Mammary epithelial cell (primary cell): ENCODE measurements at places on chromosomes 12 and 14.

GRCh38 chr12:59194794-59195193, 274.5 kb upstream of the LRIG3 start:
- no peak for DNase-seq

DNA sequence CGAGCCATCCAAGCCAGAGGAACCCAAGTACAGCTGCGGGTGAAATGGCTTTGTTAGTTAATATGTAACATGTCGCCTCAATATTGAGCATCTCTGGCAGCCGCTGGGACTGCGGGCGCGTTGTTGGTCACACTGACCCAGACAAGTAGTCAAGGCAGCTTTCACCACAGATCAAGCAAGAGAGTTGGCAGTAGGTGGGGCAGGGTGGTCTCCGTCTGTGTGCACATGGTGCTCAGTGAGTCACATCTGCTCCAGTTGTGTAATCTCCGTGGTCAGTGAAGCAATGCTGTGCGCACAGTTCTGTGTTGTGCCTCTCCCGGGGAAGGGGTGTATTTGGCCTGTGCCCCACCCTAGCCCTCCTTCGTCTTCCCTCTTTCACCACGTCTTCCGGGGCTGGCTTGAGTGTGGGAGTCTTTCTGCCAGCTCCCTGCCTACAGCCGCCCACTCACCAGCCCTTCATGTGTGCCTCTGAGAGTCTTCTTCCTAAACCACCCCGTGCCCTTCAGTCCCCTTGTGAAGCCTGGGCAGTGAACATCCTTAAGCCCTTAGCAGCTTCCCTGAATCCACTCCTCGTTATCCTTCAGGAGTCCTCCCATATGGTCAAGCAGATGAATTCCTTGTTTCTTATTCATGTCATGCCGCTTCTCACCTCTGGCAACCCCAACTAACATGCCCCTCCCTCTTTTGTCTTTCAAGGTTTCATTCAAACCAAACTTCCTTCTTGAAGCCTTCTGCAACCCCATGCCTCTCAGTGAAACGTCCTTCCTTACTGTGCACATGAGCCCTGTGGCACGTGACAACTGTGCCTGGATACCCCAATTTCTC, 242.1 kb downstream of the CACNA1C start:
- peak; percentile 16 for DNase-seq

- no peak for DNase-seq
These were observed 5.0 kb downstream of the REM2 start for GRCh38 chr14:22887990-22888378.

DNA sequence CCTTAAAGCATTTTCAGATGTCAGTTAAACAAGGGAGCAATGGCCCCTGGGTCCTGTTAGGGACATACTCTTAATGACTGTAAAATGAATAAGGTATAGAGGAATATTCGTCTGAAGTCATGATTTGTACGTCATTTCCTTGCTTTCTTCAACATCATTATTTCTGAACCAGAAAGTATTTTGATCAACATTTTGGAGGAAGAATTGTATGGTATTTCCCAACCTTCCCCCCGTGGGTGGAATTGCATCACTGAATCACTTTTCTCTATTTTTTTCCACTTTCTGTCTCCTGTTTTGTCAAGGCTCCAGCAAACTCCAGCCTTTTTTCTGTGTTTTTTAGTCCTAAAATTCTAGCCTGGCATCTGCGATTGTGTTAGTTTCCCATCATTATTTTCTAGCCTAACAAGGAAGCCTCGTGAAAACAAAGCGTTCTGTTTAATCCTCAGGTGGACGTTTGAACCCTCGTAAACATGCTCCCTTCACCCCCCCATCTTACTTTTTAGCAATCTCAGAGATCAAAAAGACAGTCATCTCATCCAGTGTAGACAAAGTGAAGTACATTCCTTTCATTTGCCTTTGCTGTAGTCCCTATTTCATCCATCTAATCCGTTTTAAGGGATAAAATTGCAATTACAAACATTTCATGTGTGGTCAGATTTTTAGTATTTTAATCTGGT, 62.3 kb downstream of the ETV6 start:
- no peak for DNase-seq

GRCh38 chr14:94052199-94052598, 26.1 kb downstream of the OTUB2 start:
- no peak for DNase-seq

GRCh38 chr12:28130625-28131598, 59.3 kb upstream of the CCDC91 start:
- DNase-seq: peak; percentile 99

DNA sequence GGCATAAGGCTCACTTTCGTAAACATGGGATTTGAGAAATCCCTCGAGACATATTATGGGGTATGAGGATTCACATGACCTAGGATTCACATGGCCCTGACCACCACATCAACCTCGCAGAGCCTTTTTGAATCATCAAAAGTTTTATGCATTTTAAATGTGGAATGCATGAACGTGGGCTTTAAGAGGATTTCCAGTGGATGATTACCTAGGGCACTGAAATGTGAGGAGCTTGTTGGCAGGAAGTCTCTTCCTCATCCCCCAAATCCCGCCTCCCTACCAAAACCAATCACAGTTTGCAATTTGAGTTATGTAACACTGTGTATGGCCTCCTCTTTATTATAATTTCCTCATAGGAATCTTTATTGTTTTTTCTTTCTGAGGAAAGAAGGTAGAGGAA, 659.6 kb upstream of the TBX3 start:
- DNase-seq: no peak

DNA sequence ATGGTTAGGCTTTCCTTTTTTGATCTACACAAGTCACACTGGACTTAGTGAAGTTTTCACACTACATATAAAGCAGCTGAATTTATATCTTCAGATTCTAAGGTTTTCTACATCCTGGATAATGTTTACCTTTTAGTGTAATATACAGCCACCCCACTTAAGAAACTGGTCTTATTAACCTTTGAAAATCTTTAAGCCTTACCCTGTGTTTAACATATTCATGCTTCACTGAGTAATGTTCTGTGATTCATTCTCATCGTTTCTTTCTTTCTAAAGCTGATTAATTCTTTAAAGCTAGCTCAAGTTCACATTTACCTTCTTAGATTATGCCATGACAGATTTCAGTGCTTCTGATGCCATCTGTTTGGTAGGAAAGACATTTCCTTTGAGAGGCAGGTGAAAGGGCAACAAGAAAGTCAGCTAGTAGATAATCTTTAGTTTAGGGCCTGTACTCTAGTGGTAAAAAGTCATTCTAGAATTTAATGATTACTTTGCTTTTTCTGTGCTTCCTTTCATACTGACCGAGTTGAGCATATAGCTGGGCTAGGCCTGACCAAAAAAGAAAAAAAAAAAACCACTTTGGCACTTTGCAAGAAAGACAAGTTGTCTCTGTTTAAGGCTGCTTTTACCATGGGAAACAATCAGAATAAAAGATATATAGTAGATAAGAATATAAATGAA, 690.9 kb upstream of the FBXO33 start:
- DNase-seq: no peak

DNA sequence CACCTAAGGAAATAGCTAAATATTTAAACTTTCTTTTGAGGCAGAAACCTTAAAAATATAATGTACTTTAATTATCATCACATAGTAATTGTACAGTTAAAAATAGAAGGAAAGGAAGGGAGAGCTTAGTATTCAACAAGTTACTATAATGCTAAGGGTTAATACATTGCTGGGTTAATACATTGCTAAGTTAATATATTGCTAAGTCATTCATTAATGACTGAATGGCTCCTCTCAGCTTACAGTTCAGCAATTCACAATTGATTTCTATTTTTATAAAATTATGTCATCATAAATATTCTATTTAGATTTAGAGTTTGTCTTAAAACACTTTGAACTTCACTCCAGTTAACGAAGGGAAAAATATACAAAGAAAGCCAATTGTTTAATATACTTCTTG, 207.9 kb downstream of the BMP4 start:
- DNase-seq: no peak

GRCh38 chr12:123363740-123364531, 711 bp downstream of the SBNO1 start:
- DNase-seq: peak; percentile 36

- no peak for DNase-seq
These were observed 204.3 kb downstream of the TTC7B start for GRCh38 chr14:90611936-90612335.

DNA sequence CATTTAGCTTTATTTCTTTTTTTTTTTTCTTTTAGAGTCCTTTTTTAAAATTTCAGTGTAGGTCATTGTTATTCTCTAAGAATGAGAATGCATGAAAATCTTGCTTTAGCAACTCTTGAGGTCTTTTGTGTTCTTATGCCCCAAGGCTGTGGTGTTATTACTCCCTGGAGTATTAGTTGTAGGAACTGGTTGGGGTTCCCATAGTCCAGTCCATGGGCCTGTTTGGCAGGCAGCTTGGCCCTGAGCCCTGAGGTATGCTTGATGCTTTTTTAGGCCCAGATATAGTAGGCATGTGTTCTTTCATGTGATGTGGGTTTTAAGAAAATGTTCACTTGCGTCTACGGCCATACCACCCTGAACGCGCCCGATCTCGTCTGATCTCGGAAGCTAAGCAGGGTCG, 1.6 kb downstream of the FAM234B start:
- no peak for DNase-seq

DNA sequence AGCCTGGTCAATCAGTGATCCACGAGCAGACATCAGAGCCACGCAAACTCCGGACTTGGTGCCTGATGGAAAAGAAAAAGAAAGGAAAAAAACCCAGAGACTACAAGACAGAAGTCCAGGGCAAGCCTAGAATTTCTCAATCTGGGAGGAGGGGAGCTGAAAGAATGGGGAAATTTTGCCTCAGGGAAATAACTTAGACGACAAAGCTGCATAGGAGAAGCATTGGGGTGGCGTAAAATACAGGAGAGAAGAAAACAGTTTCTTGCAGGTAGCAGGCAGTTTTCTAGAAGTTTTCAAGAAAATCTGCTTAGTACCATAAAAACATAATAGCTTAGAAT, 2.6 kb upstream of the SLC11A2 start:
- DNase-seq: peak; percentile 53

DNA sequence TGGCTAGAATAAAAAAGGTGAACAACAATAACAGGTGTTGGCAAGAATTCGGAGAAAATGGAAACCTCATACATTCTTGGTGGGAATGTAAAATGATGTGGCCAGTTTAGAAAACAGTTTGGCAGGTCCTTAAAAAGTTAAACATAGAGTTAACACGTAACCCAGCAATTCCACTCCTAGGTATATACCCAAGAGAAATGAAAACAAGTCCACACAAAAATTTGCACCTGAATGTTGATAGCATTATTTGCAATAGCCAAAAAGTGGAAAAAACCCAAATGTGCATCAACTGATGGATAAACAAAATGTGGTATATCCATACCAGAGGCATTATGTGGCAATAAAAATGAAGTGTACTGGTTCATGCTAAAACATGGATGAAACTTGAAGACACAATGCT, 2.3 kb upstream of the MYO1H start:
- DNase-seq: no peak

DNA sequence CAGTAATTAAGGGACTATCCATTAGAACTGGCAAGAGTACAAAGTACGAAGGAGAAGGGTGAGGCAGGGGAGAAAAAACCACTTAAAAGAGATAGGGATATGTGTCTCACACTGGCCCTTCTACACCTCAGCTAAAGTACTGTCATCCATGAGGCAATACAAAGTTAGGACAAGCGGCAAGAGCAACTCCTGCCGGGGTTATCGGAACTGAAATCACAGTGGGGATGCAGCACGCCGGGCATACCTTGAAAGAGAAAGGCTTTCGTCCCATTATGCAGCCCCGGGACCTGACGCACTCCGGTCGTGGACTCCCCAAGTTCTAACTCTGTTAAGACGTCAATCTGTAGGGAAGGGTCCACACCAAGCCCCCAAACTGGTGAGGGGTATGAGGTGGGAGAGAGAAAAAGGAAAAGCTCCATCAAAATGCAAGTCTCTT, 1.1 kb downstream of the NELL2 start:
- no peak for DNase-seq

DNA sequence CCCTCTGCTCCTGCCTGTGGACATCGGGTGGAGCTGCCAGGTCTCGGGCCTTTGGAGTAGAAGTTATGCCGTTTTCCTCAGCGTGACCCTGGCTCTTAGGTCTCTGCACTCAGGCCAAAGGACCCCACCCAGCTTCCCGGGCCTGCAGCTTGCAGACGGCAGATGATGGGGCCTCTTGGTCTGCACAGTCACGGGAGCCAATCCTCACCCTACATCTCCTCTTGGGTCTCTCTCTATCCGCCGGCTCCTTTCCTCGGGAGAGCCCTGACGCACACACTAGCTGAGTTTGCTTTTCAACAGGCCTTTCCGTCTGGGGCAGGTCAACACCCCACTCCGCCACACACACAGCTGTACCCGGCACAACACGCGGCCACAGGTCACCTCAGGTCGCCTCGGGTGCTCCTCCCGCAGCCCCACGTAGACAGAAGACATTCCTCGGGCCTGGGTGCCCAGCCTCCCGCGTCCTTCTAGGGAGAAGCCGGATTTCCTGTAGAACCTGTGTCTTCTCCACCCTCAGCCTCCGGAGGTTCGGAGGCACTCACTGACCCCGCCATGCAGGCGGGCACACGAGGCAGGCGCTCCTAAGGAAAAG, 9.9 kb downstream of the GALNT9 start:
- DNase-seq: no peak

GRCh38 chr14:36208690-36209278, 32.3 kb upstream of the PTCSC3 start:
- no peak for DNase-seq

- DNase-seq: no peak
These were observed 9.1 kb downstream of the BORCS5 start for GRCh38 chr12:12365931-12366431.

- DNase-seq: no peak
These were observed 275.6 kb upstream of the NOVA1 start for GRCh38 chr14:26873362-26873960.

- DNase-seq: no peak
These were observed 6.8 kb downstream of the MMP17 start for GRCh38 chr12:131834798-131835615.

DNA sequence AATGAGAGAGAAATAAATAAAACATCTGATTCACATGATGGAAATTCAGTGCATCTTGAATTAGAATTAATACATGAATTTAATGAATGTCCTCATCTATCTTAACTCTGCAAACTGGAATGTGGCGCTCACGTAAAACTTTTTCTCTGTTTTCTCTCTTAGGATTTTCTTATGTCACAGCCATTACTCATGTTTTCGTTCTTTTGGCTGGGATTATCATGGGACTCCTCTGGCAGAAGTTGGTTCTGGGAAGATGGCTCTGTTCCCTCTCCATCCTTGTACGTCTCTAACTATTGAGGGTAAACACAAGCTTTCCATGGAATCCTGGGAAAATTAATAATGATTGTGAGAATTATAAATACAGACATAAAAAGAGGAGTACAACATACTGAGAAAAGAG, 5.0 kb downstream of the CLEC12B start:
- DNase-seq: no peak

GRCh38 chr14:89351221-89351515, 65.9 kb downstream of the FOXN3 start:
- no peak for DNase-seq

- DNase-seq: no peak
These were observed 31.9 kb upstream of the COCH start for GRCh38 chr14:30842431-30842830.
